OCI-M1 (cell line): ENCODE measurements at places on chromosomes 2 and 18.

GRCh38 chr2:239514754-239515530 is 114.1 kb upstream of the HDAC4 start:
- DNase-seq: no peak

DNA sequence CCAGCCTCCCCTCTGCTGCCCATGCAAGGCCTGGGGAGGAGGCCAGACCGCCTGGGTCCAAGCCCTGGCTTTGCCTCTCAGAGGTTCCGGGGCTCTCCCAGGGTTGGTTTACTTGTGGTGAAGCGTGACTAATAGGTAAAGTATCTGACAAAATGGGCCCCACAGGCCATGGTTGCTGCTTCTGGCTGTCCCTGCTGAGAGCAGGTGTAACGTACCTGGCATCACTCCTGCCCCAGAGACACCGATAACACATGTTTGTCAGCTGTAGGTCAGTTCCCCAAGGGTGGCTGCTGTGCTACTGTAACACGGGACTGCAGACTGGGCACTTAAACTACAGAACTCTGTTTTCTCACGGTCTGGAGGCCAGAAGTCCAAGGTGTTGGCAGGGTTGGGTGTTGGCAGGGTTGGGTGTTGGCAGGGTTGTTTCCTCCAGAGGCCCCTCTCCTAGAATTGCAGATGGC is 34.1 kb downstream of the ODC1 start:
- no peak for DNase-seq

DNA sequence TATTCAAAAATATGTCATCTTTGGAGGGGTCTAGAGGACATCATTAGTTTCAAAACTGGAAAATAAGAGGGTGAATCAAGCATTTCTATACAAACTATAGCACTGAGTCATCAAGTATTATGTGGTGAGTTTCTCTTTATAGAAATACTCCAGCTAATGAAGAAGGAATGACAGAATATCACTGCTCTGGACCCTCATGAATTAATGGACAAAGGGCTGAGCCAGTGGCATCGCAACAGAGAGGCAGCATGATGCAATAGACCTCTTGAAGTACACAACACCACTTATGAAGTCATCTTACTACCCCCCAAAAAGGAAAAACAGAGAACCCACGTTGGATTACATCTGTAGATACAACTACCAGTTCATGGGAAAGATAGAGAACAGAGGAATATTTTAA is 27.4 kb upstream of the EIF2AK3 start:
- DNase-seq: no peak

GRCh38 chr2:203824057-203824456 is 43.5 kb upstream of the CTLA4 start:
- no peak for DNase-seq

DNA sequence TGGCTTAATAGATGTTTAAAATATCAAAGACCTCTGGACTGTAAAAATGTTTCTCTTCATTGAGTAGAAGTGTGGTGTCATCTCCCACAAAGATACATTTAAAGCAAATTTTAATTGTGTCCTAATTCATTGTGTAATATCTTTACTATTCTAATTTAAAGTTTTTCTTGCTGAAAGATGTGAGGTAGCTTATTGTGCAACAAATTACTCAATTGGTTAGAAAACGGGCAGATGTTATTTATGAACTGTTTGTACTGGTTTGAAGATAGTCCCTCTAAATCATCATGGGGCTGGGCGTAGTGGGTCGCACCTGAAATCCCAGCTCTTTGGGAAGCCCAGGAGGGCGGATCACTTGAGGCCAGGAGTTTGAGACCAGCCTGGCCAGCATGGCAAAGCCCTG is 65.3 kb downstream of the CYBRD1 start:
- DNase-seq: no peak

DNA sequence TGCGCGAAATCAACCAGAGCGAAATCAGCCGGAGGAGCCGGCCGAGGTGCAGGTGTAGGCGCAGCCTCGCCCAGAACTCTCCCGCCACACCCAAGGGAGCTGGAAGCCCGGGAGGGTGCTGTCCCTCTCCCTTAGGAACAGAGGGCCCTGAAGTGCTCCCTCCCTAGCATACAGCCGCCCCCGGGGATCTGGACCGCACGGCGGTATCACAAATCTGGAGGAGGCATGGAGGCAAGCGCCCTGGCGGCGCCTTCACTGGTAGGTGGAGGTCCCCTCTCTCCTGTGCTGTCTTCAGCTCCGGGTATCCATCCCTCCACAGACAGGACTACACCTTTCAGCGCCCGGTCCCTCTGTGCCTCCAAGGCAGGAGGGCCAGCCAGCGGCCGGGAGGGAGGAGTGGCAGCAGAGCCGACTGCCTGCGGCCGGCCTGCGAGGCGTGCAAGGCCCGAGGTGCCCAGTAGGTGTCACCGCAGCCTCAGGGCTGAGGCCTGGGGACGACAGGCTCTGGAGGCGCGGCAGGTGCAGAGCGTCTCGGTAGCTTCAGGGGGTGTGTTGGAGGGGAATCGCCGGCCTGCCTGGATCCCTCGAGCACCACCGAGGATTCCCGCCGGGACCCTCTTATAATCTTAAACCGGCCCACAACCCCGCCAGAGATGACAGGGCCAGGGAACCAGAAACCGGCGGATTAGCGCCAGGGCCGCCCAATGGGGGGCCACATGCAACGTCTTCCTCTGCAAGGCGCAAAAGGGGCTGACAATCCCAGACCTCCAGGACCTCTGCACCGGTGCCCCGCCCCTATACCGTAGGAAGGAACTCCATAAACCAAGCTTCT is 2.8 kb downstream of the IHH start:
- DNase-seq: peak; percentile 82

DNA sequence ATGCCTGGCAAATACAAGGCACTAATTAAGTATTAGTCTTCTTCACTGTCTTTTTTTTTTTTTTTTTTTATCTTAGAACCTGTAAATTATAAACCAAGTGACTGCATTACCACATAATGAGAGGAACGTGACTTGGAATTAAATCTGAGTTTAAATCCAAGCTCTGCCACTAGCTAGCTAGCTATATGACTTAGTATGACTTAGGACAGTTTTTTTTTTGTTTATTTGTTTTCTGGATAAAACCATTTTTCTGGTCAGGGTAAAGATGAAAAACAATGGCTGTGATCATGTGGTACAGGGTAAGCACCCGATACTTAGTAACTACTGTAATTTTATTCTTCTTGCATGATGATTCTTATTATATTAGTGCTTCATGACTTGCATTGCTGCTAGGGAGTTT is 191.8 kb upstream of the LRRTM1 start:
- DNase-seq: no peak

- DNase-seq: no peak
Measured at GRCh38 chr2:128469875-128470274, 151.2 kb upstream of the HS6ST1 start.

DNA sequence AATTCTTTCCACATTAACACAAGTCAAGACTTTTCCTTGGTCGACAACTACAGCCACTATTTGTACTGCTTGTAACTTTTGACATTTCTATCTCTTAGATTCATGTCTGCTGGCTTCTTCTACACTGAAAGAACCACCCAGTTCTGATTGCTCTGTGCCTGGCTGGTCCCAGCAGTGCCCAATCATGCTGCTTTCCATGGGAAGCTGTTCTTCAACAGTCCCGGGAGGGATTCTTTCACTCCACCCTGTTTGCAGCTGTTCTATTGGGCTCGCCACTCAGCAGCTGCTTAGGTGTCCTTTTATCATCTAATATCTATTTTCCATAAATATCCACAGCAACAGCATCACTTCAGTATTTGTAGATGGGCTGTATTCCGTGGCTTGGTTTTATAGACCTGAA is 471.1 kb upstream of the SMIM21 start:
- no peak for DNase-seq

DNA sequence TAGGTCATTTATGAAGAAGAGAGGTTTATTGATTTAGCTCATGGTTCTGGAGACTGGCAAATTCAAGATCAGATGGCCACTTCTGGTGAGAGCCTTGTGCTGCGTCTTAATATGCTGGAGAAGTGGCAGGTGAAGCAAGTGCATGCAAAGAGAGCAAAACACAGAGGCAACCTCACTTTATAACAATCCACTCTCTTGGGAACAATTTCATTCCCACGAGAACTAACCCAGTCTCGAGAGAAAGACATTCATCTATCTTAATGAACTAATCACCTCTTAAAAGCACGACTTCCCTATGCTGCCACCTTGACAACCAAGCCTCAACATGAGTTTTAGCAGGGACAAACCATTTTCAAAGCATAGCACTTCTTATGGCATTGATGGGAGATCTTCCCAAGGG is 186.5 kb upstream of the RASGRP3 start:
- DNase-seq: no peak

DNA sequence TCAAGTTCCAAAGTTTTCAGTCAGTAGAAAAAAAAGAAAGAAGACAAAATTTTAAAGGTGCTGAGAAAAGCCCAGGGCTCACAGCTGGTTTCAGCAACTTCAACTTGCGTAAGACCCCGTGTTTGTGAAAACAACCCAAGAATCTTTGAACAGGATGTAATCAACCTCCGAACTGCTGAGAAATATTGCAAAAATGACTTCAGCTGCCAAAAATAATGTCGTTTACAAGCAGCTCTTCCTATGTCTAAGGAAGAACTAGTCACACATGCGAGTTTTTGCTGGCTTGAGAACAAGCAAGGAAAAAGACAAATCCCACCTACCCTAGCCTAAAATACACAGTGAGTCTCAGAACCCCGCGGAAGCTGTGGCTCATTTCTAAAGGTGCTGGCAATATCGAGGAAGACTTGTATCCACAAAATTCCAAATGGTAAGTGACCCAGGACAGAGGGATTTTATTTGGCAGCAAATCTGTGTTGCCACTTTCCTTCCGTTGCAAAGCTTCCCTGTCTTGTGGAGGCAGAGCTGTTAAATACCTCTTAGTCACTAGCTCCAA is 59.8 kb upstream of the SLC8A1 start:
- DNase-seq: no peak

DNA sequence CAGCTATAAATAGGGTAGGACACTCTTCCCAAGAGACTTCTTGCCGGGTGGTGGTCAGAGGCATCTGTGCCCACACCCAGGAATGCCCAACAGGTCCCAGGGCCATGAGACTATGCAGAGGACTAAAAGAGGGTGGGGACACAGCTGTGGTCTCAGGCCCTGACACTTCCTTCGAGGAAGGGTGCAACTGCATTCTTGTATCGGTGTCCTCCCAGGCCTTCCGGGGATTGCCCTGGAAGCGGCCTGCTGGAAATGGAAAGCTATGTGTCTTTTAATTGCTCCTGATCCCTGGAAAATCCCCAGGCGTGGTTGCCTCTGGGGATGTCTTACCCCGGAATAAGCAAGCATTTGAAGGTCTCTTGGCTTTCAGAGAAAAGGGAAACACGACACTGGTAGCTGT is 176.7 kb downstream of the SOX11 start:
- no peak for DNase-seq

DNA sequence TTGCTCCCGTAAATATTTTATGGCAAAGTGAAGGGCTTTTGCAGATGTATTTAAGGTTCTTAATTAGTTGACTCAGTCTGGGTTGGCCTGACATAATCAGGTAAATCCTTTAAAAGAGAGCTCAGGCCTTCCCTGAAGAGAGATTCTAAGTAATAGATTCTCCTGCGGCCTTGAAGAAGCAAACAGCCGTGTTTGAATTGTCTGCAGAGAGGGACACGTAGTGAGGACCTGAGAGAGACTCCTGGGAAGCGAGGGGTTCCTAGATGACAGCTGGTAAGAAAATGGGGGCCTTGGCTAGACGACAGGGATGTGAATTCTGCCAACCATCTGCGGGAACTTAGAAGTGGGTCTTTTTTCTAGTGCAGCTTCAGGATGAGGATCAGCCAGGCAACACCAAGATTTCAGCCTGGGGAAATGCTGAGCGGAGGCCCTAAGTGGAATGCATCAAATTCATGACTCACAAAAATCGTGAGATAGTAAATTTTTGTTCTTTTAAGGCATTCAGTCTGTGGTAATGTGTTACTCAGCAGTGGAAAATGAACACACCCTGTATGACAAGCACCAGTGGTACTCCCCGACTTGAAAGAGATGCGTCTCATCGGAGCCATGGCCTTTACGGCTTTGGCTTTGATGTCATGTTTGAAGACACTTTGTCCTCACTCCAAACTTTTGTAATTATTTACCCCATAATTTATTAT is 62.1 kb upstream of the SMIM21 start:
- no peak for DNase-seq

DNA sequence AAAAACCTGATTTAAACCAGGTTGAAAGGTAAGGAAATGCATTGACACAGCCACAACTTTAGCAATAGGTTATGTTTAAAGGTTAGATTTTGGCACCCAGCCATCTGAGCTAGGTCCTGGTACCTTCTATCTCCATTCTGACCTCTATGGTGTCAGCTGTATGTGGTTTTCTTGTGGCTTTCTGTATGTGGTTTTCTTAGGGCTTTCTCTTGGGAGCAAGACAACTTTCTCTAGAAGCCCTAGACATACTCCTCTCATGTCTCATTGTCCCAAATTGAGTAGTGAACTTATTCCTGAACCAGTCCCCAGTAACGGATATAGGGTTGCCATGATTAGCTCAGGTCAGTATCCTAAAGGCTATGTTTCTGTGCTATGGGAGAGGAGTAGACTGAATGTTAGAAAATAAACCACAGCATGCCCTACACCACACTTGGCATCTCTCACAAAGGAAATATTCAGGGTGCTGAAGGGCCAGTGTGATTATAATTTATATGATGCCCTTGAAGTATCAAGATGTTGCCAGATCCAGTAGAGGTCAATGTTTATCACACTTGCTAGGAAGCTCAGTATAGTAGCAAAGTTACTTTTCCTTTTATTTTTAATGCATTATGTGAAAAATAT is 176.1 kb downstream of the CAPN13 start:
- DNase-seq: peak; percentile 88

- DNase-seq: no peak
Measured at GRCh38 chr2:36235882-36236281, 119.7 kb upstream of the CRIM1 start.

DNA sequence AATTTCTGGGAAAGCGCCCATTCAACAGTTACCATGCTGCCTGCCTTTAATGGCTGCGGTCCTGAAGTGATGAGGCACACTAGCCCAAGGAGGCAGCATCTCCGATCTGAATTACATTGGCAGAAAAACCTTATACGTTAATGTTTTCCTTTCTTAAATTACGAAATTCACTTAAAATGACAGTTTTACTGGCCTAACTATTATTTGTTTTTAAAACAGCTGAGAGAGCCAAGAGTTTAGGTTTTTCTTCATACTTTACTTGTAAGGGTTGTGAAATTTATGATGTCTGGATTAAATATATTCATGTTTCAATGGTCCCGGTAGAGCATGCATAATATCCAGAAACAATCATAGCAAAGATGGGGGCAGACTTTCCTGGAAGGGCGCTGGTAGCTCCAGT is 115.2 kb upstream of the REV1 start:
- DNase-seq: no peak
